Sciatic nerve (tissue), 2 donors: ENCODE measurements at places on chromosomes 1 and 21. TPM values are rescaled to one million over a fixed set of nuclear protein-coding genes. Genes with fewer than 3 reads are reported as not detected.

RNF186 gene
- total RNA-seq = not detected

TMEM61 gene
- total RNA-seq = not detected

PLA2G2F gene
- total RNA-seq = not detected

NBPF10 gene
- total RNA-seq = 4.3 TPM

COG2 gene
- total RNA-seq = 21.2 TPM
